ENCODE measurements at places on chromosomes 12 and 14.

DNA sequence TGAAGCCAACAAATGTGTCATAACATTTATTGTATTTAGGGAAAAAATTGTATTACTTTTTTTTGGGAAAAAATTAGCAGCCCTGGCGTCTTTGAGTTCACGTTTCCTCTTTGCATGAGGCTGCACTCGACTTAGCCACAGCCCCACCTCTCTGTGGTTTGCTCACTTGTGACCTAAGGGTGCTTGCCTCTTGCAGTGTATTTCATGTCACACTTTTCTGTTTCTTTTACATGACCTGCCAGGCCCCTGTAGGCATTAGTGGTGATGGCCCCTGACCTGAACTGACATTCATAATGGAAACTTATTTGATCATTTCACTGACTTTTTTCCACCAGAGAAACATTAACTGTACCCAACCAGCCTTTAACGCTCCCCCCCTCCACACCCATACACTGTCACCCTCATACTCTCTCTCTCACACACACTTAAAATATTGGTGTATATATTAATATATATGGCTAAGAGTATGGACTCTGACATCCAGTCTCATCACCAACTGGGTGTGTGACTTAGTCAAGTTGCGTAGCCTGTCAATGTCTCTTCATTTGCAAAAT lies 122.9 kb downstream of the PRKCH start:
- DNase-seq, result no peak

GRCh38 chr12:5262450-5262849 lies 169.5 kb upstream of the NTF3 start:
- no peak for DNase-seq

DNA sequence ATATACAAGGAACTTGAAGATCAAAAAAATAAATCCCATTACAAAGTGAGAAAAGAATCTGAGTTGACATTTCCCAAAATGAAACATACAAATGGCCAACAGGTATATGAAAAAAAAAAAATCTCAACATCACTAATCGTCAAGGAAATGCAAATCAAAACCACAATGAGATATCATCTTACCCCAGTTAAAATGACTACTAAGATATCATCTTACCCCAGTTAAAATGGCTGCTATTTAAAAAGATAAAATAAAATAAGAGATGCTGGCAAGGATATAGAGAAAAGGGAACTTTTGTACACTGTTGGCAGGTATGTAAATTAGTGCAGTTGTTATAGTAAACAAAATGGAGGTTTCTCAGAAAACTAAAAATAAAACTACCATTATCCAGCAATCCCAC lies 44.4 kb downstream of the PLEKHG7 start:
- DNase-seq, result no peak

- no peak for DNase-seq
Measured at GRCh38 chr12:122090759-122091515, 12.4 kb downstream of the MLXIP start.

DNA sequence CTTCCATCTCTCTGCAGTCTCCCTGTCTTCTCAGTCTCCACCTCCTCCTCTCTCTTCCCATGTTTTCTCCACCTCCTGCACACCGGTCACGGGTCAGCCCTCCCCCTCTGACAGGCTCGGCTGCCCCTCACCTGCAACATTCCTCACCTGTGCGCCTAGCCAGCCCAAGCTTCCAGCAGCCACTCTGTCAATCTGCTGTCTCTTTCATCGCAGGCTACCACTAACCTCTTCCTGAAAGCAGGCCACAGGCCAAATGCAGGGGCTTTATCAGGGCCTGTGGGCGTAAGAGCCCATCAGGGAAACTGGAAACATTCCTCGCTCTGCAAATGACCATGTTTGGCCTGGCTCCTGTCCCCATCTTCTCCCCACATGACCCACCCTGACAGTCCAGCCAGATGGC lies 34.5 kb downstream of the CMKLR1 start:
- DNase-seq, result no peak

DNA sequence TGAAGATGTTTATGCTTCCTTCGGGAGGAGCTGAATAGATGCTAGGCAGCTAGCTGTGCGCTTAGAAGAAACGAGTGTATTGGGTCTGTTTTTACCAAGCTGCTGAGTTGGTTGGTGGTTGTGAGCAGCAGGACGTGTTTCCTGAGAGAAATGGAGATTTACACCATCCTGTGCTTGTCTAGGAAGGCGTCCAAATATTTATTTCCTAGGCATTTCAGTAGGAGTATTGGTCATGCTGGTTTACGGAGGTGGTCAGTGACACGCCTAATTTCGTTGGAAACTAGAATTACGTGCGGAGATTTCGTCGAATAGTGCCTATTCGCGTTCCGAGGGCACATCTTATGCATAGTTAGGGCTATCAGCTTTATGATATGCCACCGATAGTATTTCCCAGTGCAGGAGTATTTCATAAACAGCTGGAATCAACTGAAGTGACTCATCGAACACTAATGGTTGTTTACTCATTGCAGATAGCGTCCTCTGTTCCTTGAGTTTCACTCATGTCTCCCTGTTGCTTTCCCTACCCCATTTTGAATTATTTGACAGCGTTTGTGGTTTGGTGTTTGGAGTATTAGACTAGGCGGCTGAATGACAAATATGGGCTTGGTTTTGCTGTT lies 780 bp downstream of the TBC1D15 start:
- no peak for DNase-seq

GRCh38 chr14:74836251-74836960 lies 39.5 kb downstream of the PROX2 start:
- no peak for DNase-seq

DNA sequence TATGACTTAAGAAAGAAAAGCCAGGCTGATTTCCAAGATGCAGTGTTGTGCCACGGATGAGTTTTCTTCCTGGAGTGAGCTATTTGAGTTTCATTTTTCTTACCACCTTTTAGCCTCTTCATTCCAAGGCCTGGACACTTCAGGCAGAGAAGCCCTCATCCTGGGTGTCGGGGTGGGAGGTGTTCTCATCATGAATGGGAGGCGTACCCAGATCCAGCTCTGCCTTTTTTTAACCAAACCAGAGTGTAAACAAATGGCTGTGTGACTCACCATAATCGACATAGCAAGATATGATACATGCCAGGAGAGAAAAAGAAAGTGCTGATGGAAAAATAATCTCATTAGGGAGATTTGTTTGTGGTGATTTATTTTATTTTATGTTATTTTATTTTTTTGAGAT lies 79.9 kb downstream of the ARF6 start:
- DNase-seq, result no peak

GRCh38 chr14:52131640-52132320 lies 62.9 kb upstream of the NID2 start:
- DNase-seq, result peak; percentile 84

- DNase-seq, result no peak
Measured at GRCh38 chr14:91829511-91829910, 37.8 kb downstream of the TC2N start.

- DNase-seq, result no peak
Measured at GRCh38 chr14:94066089-94066676, 14.8 kb downstream of the DDX24 start.

- DNase-seq, result no peak
Measured at GRCh38 chr12:88756153-88756552, 175.9 kb upstream of the KITLG start.

GRCh38 chr12:69254046-69254445 lies 14.7 kb downstream of the CPSF6 start:
- DNase-seq, result no peak

- DNase-seq, result no peak
Measured at GRCh38 chr12:31031951-31032335, 41.7 kb upstream of the DDX11 start.

DNA sequence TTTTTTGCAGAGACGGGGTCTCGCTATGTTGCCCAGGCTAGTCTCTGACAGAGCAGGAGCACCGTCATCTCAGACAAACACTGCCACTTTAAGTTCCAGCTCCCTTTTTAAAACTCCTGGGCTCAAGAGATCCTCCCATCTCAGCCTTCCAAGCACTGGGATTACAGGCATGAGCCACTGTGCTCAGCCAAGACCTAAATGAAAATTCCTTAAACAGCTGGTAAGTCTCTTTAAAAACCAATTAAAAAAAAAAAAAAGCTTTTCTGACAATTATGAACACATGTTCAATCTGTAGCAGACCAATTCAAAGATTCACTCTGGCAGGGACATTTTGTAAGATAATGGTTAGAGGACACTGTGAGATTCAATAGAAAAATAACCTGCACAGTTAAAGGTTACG lies 77.8 kb downstream of the HECTD4 start:
- DNase-seq, result no peak

DNA sequence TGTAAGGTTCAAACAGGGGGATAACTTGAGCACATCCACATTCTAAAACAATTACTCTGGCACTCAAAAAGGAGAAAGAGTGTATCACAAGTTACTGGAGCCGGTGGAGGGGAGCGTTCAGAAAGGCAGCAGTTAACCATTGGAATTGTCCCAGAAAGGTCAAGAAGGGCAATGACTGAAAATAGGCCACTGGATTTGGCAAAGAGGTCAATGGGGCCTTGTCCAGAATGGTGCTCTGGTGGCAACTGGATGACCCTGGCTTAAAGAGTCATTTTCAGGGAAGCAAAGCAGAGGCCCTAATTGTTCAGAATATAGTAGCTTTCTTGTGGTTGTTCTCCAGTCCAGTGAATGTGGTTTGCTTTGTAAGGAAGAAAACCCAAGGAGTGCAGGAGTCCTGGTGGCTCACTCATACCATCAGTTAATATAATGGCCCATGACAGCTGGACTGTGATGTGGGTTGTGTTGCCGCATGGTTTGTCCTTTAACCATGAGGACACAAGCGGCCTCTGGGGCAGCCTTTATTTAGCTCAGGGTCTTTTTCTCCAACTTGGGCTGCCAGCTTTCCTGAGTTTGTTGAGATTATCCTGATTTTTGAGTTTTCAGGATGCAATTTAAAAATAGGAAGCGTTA lies 142.8 kb upstream of the PELI2 start:
- DNase-seq, result no peak

DNA sequence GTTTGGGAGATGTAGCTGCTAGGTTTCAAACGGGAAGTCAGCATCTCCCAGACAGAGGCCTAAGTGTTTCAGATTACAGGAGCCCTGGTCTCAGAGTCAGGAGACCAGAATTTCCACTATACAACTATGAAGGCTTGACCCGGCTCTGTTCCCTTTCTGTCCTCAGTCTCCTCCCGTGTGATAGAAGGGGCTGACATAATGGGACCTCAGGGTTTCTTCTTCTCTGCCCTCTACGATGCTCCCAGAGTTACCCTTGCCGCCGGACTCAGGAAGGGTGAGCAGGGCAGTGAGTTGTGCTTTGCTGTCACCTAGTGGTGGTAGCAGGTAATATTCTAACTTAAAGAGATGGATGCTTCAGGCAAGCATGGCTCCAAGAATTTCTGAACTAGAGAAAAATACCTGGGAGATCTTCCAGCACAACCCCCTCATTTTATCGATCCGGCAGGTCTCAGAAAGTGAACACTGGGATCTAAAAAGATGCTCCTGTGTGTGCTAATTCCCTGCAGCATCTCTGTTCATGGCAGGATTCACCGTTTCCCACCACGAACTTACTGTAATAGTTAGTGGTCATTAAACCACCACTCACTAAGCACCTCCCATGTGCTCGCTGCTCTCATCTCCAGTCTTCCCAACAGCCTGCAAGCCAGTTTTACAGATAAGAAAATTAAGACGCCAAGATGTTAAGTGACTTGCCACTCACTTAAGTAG lies 84.4 kb downstream of the VWF start:
- peak; percentile 69 for DNase-seq

- DNase-seq, result no peak
Measured at GRCh38 chr14:103033681-103034096, 23.7 kb downstream of the CDC42BPB start.

DNA sequence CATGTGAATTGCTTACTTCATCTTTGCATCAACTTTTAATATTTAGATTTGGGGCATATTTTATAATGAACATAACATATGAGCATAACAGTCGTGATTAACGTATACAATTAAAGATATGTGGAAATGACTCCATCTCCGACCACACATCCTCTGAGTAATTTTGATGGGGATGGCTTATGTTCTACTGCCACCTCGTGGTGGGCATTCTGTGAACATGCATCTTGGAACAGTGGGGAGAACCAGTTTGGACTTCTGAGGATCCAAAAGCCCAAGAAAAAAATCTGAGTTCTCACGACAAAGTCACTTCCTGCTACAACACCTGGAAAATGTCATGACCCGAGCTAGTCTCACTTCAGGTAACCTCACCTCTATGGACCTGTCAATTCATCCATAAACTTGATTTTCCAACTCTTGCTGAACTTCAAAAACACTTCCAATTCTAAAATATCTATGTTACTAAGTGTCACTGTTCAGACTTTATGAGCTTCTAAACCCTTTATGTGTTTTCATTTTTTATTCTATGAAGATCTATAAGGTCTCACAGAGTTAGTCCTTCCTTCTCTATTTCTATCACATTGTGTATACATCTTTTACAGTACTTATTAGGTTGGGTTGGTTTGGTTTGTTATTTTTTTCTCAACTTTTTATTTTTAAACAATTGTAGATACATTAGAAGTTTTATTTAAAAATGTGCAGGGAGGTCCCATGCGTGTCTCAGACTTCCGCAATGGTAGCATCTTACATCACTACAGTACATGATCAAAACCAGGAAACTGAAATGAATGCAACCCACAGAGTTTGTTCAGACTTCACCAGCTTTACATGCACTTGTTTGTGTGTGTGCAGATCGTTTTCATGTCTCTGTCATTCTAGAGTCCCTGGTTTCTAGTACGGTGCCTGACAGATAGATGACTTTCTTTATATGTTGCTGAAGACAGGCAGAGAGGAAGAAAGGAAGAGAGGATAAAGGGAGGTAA lies 38.2 kb upstream of the STAB2 start:
- DNase-seq, result peak; percentile 79

DNA sequence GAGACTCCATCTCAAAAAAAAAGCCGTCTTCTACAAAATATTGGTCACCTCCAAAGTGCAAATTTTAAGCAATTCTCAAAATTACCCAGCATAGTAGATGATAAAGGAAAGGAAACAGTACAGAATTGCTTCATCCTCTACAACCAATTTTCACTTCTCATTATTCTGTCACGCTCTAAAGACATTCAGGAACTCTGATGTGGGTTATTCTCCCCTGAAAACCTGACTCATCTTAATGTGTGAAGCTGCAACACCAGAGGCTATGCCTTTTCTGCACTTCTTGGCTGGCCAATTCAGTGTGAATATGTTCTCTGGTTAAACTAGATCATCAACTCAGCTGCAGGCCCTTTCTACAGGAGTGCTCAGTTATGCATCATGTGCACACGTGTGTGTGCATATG lies 11.0 kb downstream of the PTGER2 start:
- DNase-seq, result no peak

All from H1 (cell line).